ENCODE measurements at places on chromosomes 2 and 18. TPM values are rescaled to one million over a fixed set of nuclear protein-coding genes. Genes with fewer than 3 reads are reported as not detected.

The CCDC102B gene
- 2.2 TPM for total RNA-seq

The CFAP210 gene
- total RNA-seq = not detected

The MEIS1 gene
- 56.1 TPM for total RNA-seq

DNA sequence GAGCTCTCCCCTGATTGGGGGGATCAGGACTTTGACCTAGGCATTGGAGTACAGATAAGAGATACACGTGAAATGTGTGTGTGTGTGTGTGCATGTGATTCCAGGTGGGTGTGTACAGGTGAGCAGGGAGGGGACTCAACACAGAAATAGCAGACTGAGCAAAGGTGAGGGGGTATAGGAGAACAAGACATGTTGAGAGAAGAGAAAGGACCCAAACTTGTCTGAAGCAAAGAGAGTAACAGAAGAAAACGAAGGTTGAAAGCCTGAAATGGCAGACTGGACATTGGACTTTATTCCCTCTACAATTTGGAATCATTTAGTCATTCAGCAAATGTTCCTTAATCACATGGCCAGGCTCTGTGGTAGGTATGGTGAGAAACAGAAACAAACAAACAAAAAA lies 23.3 kb downstream of the MRO start:
- no peaks in the 10 kb centered on the region for H3K4me1 ChIP-seq
- no peaks in the 10 kb centered on the region for H3K36me3 ChIP-seq
- no peak for DNase-seq
- no peak overlapping the region for H3K27ac ChIP-seq

DNA sequence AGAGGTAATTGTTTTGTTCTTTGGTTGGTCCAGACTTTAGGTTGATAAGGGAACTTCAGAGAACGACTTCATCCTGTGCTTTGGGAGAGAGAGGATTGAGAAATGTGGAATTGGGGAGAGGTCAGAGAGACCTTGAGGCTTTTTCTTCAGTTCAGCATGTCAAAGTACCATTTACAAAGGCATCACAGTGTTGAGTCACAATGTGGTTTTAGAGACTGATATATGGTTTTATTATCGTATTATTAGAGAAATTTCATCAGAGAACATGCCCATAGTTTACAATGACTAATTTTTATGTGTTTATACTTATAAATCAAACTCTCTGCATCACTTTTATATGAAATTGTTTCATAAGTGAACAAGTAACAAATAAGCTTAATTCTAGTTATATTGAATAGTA lies 626.6 kb downstream of the DSC3 start:
- no peak for DNase-seq
- no peak overlapping the region for H3K4me3 ChIP-seq
- no peak overlapping the region for H3K27ac ChIP-seq

- H3K4me3 ChIP-seq = no peak overlapping the region
- DNase-seq = no peak
- H3K27me3 ChIP-seq = no peaks in the 10 kb centered on the region
- no peaks in the 10 kb centered on the region for H3K4me1 ChIP-seq
- H3K36me3 ChIP-seq = no peaks in the 10 kb centered on the region
Measured at GRCh38 chr18:36899289-36899688, 70.4 kb downstream of the KIAA1328 start.

DNA sequence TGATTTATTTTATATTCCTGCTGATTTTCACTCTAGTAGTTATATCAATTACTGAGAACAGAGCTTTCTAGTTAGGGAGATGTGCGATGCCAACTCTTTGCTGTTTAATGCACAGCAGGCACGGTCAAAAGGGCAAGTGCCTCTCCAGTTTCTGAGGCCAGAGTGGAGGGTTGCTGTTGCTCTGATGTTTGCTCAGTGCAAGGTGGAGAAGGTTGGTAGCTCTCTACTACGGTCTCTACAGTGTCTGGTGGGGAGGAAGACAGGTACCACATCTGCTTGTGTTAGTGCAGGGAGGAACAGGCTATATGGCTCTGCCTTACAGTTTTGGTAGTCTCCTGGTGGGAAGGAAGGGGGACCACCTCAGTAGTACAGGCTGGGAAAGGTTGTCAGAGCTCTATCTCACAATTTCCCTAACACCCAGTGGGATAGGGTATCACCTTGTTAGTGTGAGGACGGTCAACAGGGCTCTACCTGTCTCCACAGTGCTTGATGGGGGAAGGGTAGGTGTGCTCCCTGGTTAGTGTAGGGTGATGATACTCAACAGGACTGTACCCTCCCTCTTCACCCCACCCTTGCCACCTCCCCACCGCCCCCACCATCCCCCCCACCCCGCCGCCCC lies 85.9 kb downstream of the FANCL start:
- H3K4me3 ChIP-seq = no peak overlapping the region
- H3K27ac ChIP-seq = no peak overlapping the region
- no peaks in the 10 kb centered on the region for H3K27me3 ChIP-seq
- H3K36me3 ChIP-seq = no peaks in the 10 kb centered on the region
- no peak for DNase-seq

- no peak overlapping the region for H3K4me3 ChIP-seq
- H3K36me3 ChIP-seq = peaks cover 64% of the 10 kb centered on the region
- no peak overlapping the region for H3K27ac ChIP-seq
- H3K4me1 ChIP-seq = no peaks in the 10 kb centered on the region
- DNase-seq = no peak
Measured at GRCh38 chr2:45545943-45546342, 65.1 kb downstream of the SRBD1 start.

- no peaks in the 10 kb centered on the region for H3K36me3 ChIP-seq
- DNase-seq = no peak
Measured at GRCh38 chr2:179268277-179268925, 3.8 kb upstream of the SESTD1 start.

DNA sequence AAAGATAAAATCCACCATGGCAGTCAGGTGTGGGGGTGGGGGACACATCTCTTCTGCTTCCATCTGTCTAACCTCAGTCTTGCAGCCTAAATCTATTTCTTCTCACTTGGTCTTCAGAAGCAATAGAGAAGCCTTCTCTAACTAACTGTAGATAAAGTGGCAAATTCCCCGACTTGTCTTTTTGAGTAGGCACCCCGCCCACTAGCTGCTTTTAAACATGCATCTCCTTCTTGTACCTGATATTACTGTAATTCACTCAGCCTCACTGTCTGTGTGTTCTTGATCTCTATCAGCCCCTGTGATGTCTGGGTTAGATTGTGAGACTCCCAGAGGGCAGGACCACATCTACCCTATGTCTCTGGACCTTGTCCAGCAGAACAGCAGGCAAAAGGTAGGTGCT lies 6.8 kb downstream of the MARCHF4 start:
- no peak overlapping the region for H3K27ac ChIP-seq
- H3K4me3 ChIP-seq = no peak overlapping the region
- H3K4me1 ChIP-seq = no peaks in the 10 kb centered on the region
- no peaks in the 10 kb centered on the region for H3K36me3 ChIP-seq
- H3K27me3 ChIP-seq = peaks cover under 1% of the 10 kb centered on the region
- DNase-seq = no peak

DNA sequence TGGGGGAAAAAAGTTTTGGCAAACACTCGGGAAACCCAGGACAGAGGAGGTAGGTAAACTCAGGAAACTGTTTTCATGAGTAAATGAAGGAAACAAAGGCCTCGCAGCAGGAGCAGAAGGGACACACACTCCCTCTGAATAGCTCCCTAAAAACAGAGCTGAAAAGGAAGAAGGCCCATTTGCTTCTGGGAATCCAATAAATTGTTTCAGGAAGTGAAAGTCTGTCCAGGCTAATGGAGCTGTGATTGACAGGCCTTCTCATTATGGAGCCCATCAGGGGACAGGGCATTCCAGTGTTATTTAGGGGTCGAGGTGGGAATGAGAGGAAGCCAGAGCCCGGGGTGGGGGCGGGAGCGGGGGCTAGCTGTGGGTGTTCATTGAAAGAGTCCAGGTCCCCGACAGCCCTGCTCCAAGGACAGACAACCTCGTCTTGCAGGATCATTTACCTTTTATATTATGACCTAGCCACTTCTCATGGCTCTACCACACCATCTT lies 81.2 kb downstream of the GBX2 start:
- no peak overlapping the region for H3K4me3 ChIP-seq
- no peaks in the 10 kb centered on the region for H3K27me3 ChIP-seq
- no peak for DNase-seq

DNA sequence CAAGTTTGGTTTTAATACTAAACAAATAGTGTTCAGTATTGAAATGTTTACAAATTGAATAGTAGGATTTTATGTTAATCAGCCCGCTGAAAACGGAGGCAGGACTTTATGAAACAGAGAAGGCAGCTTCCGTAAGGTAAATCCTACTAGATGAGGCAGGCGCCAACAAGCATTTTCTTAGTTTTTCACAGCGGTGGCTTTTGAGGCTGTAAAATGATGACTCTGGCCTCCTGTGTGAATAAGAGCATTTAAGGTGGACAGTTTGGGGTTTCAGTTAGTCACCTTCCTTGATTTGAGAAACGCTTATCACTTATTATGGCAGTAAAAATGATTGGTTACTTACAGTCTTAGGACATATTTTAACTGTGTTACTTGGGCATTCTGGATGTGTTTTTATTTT lies 212.9 kb downstream of the PTGR3 start:
- H3K27me3 ChIP-seq = no peaks in the 10 kb centered on the region
- peaks cover 14% of the 10 kb centered on the region for H3K4me1 ChIP-seq
- H3K27ac ChIP-seq = no peak overlapping the region
- H3K36me3 ChIP-seq = no peaks in the 10 kb centered on the region
- no peak for DNase-seq

DNA sequence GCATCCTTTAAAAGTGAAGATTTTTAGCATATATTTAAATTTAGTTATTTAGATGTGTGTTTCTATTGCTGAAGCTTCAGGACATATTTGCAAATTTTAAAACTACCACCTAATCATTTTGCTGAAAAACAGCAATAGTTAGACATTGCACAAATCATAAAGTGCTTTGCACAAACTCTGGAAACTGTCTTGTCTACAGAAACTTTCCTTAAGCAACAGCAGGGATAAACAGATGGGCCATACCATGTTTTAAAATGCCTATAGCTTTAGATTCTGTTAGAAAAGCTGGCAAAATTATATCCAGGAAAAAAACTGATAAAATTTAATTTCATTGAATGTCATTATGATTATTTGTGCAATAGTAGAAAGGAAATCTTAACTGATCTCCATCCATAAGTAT lies 1313.9 kb upstream of the ACVR2A start:
- no peaks in the 10 kb centered on the region for H3K36me3 ChIP-seq
- no peaks in the 10 kb centered on the region for H3K4me1 ChIP-seq
- no peak overlapping the region for H3K27ac ChIP-seq

DNA sequence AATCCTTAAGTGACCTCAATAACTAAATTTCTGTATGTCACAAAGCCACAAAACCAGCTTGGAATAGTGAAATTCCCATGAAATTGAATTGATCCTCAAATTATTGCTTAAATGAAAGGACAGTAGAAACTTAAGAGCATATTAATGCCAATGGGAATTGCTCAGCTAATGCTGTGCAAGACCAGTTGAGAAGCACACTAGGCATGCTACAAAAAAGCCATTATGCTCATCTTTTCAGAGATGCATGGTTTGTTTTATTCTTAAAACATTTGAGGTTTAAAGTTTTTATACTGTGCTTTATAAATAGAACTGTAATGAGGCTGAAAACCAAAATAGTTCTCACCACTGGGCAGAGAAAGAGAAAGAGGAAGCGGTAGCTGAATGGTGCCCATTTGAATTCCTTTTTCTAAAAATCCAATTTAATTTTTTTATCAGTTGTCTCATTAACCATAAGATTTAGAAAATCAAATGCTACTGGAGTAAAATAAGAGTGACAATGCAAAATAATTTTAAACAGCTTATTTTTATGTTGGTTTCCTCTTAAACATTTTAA lies 98.6 kb downstream of the LNPK start:
- no peaks in the 10 kb centered on the region for H3K27me3 ChIP-seq
- no peak overlapping the region for H3K4me3 ChIP-seq
- H3K36me3 ChIP-seq = no peaks in the 10 kb centered on the region
